KBM-7 (cell line): ENCODE measurements at places on chromosomes 13 and 19.

- no peak for DNase-seq
These were observed 1.9 kb upstream of the NAT14 start for GRCh38 chr19:55482967-55483705.

DNA sequence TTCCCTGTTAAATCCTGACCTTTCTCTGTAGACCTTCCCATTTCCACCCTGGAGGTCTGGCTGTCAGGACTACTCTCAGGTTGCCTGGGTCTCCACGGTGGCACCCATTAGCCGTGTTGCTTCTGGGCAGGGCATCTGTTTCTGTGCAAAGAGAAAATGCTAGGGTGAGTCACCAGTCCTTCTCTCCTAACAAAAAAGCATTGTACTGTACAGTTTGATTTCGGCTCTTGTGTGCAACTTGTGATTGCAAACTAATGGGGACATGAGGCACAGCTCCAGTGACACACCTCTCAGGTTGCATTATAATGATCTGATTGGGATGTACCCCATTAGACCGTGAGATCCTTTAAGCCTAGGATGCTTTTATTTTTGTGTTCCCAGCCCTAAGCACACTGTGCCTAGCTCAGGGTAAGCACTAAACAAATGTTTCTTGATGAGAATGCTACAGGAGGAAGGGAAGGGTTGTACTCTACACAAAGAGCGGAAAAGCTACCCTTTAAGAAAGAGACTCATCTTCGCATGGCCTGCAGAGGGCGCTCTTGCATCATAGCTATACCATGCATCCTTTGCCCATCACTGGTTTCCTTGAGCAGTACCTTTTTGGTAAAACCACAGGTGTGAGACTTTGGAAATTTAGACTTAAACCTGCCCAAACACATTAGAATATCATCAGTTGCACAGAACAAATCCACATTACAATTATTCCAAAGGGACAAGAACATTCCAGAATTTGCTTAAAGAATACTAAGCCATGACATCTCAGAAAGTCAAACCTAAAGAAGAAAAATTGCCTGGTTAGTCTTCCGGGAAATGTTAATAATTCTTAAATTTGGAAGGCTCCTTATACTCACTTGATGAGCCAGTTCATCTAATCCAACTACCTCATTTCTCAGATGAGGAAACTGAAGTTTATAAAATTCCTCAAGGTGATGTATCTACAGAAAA lies 20.3 kb upstream of the TRIM13 start:
- DNase-seq, result peak; percentile 76

DNA sequence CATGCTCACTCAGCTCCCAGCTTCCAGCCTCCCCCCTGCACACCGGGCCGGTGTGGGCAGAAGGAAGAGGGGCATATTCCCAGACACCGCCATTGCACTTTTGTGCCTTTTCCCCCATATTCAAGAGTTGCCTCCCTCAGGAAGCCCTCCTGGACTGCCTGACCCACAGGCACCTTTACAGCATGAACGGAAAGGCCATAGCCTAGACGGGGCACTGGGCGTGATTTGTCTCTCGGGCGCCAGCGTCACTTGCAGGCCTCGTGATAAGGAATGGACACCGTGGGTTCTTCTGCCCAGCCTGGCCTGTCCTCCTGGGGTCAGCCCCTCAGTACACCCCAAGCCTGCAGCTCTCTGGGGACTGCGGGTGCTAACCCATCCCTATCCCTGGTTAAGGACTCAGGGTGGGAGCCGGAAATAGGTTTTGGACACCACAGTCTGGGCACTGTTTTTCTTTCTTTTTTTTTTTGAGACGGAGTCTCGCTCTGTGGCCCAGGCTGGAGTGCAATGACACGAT lies 933 bp upstream of the UQCR11 start:
- no peak for DNase-seq

DNA sequence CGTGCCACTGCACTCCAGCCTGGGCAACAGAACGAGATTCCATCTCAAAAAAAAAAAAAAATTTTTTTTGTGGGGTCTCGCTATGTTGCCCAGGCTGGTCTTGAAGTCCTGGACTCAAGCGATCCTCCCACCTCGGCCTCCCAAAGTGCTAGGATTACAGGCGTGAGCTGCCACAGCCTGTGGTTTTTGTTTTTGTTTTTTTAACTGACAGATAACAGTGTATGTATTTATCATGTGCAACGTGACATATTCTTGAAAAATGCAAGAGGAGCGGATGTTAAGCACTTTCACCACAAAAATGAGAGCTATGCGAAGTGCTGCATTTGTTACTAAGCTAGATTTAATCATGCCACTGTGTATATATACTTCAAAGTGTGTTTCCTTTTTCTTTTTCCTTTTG lies 49.0 kb downstream of the ARHGEF18 start:
- no peak for DNase-seq

DNA sequence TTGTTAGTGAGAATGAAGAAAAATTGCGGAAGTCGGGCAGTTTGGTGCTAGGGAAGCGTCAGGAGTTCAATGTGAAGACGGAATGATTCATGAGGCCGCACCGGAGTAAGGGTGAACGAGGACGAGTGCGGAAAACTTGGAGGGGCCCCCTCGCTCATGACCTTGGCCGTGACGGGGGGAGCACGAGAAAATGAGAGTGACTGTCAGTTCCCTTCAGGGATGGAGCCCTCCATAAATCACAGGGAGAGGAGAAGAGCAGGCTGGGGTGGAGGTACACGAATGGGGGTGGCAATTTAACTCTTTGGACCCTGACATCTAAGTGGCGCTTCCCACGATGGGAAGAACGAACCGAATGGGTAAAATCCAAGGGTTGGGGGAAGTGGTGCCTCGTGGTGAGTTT lies 486.4 kb downstream of the TSHZ3 start:
- DNase-seq, result no peak

- no peak for DNase-seq
These were observed 12.6 kb downstream of the CD37 start for GRCh38 chr19:49347835-49348234.

- DNase-seq, result no peak
These were observed 22.1 kb upstream of the F7 start for GRCh38 chr13:113083402-113084061.

- DNase-seq, result peak; percentile 14
These were observed 113.6 kb downstream of the ATP11A start for GRCh38 chr13:112803422-112803821.

GRCh38 chr13:46761174-46761573 lies 35.8 kb downstream of the ESD start:
- DNase-seq, result no peak

DNA sequence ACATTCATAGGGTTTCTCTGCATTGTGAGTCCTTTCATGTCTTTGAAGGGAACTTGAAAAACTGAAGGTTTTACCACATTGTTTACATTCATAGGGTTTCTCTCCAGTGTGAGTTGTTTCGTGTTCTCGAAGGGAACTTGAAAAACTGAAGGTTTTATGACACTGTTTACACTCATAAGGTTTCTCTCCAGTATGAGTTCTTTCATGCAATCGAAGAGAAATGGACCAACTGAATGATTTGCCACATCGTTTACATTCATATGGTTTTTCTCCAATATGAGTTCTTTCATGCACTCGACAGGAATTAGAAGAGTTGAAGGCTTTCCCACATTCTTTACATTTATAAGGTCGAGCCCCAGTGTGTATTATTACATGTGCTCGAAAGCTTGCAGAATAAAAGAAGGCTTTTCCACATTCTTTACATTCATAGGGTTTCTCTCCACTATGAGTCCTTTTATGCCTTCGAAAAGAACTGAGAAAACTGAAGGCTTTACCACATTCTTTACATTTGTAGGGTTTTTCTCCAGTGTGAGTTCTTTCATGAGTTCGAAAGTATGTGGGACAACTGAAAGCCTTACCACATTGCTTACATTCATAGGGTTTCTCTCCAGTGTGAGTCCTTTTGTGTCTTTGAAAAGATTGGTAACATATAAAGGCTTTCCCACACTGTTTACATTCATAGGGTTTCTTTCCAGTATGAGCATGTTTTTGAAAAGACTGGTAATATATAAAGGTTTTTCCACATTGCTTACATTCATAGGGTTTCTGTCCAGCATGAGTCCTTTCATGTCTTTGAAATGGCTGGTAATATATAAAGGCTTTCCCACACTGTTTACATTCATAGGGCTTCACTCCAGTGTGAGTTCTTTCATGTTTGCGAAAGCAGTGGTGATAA lies 20.7 kb downstream of the ZNF14 start:
- no peak for DNase-seq

- DNase-seq, result peak; percentile 88
These were observed 16.0 kb upstream of the ERCC1 start for GRCh38 chr19:45439569-45440258.

DNA sequence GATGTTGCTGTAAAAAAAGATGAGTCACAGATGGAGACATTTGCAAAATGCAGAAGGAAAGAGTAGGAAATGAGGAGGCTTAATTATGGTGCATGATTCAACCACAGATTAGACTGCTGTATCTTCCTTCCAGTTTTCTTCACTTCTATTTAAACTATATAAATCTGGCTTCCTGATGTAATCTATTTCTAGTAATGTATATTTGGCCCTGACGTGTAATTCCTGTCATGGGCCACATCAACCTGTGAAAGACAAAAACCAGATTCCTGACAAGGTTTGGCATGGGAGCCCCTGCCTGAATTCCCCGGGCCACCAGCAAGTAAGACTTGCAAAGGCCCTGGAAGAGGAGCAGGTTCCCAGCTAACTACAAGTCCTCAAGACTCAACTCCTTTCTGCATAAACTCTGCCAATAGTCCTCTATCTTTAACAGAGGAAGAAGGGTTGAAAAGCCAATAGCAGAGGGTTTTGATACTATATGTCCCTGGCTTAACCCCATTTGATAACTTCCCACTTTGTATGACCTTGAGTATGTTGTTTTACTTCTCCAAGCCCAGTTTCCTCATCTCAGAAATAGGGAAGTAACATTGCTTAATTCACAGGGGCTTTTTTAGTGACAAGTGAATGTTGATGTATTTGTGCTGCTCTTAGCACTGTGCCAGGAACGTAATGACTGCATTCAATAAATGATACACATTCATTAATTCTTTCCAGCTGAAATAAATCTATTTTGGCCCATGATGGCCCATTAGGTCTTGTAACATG lies 172.7 kb downstream of the SPRY2 start:
- peak; percentile 89 for DNase-seq

DNA sequence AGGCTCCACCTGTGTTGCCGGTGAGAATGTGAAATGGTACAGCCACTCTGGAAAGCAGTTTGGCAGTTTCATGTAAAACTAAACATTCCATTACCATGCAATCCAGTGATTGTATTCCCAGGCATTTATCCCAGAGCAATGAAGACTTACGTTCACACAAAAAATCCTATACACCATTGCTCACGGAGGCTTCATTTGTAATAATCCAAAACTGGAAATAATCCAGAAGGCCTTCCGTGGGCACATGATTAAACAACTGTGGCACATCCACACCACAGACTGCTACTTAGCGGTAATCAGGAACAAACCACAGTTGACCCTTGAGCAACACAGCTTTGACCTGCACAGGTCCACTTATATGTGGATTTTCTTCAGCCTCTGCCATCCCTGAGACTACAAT lies 339.7 kb downstream of the MTUS2 start:
- no peak for DNase-seq

- DNase-seq, result no peak
These were observed 5.0 kb downstream of the LILRB2 start for GRCh38 chr19:54275951-54276350.

DNA sequence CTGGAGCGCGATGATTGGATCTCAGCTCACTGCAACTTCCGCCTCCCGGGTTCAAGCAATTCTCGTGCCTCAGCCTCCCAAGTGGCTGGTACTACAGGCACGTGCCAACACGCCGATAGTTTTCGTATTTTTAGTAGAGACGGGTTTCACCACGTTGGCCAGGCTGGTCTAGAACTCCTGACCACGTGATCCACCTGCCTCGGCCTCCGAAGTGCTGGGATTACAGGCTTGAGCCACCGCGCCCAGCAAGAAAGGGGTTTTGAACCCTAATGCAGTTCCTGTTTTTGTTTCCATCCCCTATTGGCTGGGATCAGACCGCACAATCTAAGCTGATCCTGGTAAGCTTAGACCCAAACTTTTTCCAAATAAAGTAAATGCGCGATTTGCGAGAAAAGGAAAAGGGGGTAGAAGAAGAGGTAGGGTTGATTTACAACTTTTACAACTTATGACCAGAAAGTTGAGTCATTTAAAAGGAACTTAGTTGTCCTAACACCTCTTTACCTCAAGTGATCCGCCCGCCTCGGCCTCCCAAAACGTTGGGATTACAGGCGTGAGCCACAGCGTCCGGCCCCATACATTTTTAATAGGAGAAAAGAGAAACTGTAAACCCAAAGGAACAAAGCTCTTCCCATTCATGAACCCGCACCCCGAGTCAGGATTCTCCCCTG lies 764 bp downstream of the ZNF626 start:
- DNase-seq, result no peak

GRCh38 chr13:22114630-22115311 lies 443.9 kb downstream of the FGF9 start:
- DNase-seq, result peak; percentile 94

GRCh38 chr13:37123337-37123736 lies 17.9 kb upstream of the CSNK1A1L start:
- DNase-seq, result no peak

GRCh38 chr13:89899302-89900103 lies 1448.0 kb upstream of the MIR17HG start:
- DNase-seq, result no peak

DNA sequence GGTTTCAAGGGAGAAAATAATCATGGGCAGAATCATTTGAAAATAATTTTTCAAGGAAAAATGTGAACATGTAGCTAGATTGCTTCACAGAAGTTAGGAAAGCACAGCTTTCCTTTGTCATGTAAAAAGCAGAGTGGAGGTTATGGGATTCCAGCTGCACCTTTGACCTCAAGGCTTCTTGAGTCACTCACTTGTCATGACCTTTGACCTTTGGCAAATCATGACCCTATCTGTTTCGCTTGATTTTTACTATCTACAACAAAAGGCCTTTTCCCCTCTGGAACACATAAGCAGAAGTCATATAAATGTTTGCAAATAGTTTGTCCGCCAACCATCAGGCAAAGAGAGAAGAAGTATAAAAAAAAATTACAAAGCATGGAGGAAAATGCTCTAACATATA lies 210.7 kb upstream of the MIR17HG start:
- DNase-seq, result no peak

- DNase-seq, result no peak
These were observed 3.4 kb downstream of the URI1 start for GRCh38 chr19:29945433-29945832.

- DNase-seq, result peak; percentile 68
These were observed 3.6 kb upstream of the GNG8 start for GRCh38 chr19:46639358-46640182.

- no peak for DNase-seq
These were observed 11.9 kb downstream of the CEACAM21 start for GRCh38 chr19:41587838-41588210.

DNA sequence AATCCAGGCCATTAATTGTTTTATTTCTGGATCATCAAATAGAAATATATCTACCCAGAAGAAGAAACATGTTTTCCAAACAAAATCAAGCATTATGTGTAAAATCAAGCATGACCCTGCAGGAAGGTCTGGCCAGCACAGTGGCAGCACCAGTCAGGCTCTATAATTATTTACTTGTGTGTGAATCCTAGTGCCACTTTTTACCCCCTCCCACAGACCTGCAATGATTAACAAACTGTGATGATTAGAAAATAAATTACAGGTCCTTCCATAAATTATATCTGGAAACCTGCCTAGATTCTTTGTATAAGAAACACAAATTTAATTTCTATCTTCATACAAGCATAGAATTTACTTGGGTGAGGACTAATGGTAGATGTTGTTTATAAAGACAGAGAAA lies 186.1 kb downstream of the GPC6 start:
- no peak for DNase-seq

GRCh38 chr19:15563931-15564330 lies 51.1 kb upstream of the CYP4F8 start:
- DNase-seq, result no peak

- no peak for DNase-seq
These were observed 7.1 kb upstream of the WDR18 start for GRCh38 chr19:977058-977464.

GRCh38 chr13:72431981-72432682 lies 295.3 kb downstream of the MZT1 start:
- DNase-seq, result no peak
